Fibroblast of skin of left biceps (primary cell): ENCODE measurements at places on chromosomes 5 and 9.
A peak's percentile ranks its signal among the peaks of the same experiment; 100 is the strongest.

DNA sequence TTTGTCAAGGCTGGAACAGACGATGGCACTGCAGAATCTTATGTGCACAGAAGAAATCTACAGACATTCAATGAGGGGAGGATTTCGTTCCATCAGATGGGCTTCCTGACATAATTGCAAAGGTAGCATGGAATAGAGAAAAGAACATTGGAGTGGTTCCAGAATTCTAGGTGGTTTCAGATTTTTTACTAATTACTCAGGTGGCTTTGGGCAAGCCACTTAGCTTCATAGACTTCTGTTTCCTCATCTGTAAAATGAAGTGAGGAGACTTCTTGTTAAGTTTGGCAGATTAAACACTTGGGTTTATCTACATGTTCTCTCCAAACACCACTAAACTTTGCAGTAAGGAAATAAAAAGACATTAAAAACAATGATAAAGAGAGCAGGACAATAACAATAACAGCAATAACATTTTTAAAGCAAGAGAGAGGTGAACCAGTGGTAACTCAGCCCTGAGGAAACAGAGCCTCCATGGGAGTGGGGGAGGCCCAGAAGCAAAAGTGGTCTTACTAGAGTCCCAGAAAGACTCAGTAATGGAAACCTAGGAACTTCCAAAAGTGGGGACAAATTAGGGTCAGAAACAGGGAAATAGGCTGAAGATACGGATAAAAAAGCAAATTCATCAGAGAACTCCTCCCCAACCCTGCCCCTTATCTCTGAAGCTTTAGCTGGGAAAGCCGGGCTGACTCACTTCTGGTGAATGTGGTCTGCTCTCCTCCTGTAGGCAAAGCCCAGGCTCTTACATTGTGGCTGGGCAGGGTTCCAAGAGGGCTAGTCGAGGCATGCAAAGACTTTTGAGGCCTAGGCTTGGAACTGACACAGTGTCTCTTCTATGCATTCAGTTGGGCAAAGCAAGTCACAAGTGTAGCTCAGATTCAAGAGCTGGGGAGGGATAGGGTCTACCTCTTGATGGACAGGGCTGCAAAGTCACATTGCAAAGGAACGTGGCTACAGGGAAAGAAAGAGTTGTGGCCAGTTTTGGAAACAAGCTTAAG, 11.8 kb upstream of the ACTBL2 start:
- peak; percentile 96 for DNase-seq

DNA sequence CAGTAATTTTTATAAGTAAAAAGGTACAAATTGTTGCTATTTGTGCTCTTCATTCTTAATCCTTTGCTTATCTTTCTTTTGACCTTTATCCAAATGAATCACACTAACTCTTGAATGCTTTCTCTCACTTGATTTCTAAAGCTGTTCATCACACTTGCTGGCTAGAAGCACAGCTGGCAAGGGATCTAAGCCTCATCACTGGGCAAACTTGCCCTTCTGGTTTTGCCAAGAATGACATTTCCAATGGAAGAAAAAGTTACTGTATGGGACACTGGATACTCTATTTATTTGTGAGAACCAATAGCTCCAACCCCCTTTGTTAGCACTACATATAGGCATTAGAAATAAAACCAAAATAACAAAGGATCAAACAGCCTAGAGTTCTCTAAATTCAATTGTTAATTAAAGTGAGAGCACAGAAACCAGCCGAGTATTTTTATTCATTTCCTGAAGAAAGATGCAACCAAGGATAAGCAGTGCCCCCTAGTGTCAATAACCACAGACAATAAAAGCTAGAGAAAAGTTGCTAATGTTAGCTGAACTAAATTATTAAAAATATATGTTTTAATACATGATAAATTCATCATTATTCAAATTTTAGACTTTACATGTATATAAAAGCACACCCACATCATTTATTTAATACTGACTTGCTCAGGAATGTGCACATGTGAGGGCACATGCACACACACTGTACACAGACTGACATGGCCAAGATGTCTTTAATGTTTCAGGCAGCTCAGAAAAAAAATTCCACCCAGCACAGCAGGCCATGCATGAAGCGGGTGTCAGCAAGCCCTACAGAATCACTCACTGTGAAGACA, 59.8 kb upstream of the POU5F2 start:
- peak; percentile 11 for DNase-seq

DNA sequence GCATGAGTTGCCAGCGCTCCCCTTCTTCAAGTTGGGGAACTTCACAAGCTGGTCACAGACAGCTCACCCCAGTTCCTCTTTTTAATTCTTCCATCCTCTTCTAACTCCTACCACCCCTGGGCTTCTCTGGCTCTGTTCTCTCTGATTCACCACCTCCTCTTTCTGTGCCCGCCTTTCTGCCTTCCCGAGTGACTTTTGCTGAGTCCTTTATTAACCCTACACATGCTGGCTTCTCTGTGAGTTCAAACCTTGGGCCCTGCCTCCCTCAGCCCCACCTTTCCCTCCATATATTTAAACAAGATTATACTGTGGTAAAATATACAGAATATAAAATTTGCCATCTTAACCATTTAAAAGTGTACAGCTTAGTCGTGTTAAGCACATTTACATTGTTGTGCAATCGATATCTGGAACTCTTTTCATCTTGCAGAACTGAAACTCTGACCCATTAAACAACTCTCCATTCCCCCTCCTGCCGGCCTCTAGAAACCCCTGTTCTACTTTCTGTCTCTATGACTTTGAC, 32.0 kb downstream of the SLC46A2 start:
- DNase-seq: no peak

GRCh38 chr5:11050596-11051304, 289.7 kb upstream of the DAP start:
- no peak for DNase-seq

DNA sequence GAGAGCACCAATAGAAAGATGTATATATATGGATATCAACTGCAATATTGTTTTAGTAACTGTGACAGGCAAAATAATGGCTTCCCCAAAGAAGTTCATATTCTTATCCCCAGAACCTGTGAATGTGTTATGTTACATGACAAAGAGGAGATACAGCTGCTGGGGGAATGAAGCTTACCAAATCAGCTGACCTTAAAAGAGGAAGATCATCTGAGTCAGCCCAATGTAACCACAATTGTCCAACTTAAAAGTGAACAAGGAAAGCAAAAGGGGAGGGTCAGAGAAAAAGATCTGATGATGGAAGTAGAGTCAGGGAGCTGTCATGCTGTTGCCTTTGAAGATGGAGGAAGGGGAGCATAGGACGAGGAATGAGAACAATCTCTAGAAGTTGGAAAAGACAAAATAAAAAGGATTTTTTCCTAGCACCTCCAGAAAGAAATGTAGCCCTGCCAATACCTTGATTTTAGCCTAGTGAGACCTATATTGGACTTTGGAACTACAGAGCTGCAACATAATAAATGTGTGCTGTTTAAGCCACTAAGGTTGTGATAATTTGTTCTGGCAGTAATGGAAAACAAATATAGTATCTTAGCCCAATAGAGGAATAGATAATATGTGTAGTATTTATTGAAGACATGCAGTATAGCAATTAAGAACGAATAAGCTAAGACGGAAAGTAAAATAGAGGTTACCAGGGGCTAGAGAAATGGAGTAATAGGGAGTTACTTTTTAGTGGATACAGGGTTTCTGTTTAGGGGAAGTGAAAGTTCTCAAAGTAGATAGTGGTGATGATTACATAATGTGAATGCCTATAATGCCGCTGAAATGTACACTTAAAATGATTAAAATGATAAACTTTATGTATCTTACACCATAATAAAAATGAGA, 115.9 kb downstream of the PIK3R1 start:
- no peak for DNase-seq

- DNase-seq: no peak
Measured at GRCh38 chr5:56508249-56508648, 275.1 kb upstream of the ANKRD55 start.

DNA sequence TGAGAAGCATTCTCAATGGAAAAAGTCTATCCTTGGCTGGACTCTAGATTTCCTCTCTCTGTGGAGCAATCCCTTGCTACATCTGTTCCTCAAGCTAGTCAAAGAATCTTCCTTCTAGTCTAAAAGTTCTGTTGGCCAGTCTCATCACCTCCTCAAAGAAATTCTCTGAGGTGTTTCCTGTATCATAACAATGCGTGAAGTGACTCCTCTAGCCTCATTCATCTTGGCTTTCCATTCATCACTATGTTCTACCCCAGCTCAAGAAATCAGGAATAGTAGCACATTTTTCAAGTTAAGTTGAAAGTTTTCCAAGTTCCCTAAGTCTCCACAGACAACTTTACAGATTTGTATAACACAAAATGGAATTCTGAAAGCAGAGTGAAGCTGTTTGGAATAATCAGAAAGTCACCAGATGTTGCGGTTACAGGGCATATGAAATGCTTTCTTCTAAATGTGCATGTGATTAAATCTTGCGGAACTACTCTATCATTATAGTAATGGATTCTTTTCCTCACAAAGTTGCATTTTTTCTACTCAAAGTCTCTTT, 176.6 kb upstream of the FREM1 start:
- DNase-seq: peak; percentile 96

DNA sequence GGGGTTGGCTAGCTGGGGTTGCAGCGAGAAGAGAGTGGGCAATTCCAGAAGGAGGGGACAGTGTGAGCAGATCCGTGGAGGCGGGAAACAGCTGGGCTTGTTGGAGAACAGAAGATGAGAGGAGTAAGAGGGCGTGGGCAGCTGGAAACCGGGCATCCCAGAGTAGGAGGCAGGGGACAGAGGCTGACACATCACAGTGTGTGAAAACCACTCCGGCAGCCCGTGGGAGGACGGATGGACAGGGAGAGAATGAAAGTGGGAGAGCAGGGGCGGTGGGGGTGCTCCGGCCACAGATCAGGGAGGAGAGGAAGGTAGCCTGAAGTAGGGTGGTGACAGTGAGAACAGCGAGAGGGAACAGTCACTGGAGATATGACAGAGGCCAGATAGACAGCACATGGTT, 8.3 kb upstream of the PSMB7 start:
- DNase-seq: no peak

DNA sequence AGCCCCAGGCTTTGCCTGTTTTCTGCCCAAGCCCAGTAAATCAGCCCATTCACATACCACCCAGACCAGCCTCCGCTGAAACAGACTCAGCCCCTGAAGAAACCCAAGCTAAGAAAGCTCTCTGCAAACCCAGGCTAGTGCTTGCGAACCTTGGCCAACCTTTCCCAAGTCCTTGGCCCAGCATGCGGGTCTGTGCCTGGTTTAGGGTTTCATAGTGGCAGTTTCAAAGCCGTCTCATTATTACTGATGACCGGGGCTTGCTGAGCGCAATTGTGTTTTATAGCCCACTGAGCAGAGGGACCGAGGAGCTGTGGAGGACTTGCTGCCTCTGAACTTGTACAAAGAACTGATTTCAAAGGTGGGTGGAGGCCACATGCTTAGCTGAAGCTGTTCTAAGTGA, 584.3 kb downstream of the BNC2 start:
- DNase-seq: no peak
